ENCODE measurements at places on chromosomes 2 and 18. TPM values are rescaled to one million over a fixed set of nuclear protein-coding genes. Genes with fewer than 3 reads are reported as not detected.

DNA sequence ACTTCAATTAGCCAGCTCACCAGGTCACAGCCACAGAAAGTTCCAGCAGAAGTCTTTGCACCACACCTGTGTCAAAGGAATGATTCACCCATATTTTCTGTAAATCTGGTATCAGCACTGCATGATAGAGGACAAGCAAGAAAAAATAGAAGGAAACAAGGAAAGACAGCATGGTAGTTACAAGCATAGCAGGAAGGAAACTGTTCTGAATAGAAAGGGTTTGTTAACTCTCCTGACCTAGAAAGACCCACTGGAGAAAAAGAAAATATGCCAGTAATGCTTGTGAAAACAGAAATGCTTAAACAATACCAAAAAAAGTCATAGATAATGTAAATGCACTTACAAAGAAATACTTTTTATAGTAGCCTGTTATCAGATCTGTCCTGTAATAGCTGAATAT is 40.8 kb downstream of the SCRN3 start:
- DNase-seq = no peak

The LBX2 gene
- not detected for total RNA-seq

GRCh38 chr18:5237083-5237722 is 40.1 kb upstream of the AKAIN1 start:
- DNase-seq = no peak

GRCh38 chr2:80579756-80580155 is 275.2 kb upstream of the LRRTM1 start:
- no peak for DNase-seq

The SLC1A4 gene
- 4.2 TPM for total RNA-seq

The PDE6D gene
- 4.7 TPM for total RNA-seq

DNA sequence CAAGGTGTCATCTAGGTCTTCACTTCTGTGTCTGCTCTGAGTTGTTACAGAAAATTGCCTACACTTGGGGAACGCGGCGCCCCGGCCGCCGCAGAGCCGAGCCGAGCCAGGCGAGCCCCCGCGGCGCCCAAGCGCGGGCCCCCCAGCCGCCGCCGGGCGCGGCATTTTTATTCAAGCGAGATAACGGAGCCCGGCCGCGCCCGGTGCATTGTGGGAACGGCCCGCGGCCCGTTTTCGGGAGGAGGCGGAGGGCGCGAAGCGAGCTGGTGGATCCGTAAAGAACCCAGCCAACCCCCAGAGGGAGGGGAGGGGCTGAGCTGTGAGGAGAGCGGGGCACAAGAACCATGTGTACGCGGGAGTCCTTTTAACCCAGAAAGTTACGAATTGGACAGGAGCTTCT is 191.8 kb downstream of the FTCDNL1 start:
- DNase-seq = no peak

- DNase-seq = no peak
These were observed 14.9 kb upstream of the GALR1 start for GRCh38 chr18:77234504-77235365.

GRCh38 chr2:55106148-55106547 is 55.9 kb upstream of the RTN4 start:
- DNase-seq = no peak

DNA sequence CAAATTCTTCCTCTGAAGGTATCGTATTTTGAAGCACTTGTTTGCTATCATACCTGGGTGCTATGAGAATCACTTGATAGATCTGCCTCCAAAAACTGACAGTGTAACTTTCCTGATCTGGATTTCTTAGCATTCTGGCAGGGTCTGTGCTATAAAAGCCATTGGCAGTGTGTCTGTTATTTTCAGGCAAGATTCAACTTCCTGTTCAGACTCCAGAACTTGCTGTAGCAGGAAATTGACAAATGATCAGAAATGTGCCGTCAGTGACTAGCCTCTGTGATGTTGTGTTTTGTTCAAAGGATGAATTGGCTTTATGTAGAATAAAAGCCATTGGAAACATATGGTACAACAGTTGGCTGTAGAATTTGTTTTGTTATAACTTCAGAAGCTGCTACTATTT is 273.3 kb downstream of the PTPRM start:
- DNase-seq = no peak

The DYSF gene
- 6.2 TPM for total RNA-seq

DNA sequence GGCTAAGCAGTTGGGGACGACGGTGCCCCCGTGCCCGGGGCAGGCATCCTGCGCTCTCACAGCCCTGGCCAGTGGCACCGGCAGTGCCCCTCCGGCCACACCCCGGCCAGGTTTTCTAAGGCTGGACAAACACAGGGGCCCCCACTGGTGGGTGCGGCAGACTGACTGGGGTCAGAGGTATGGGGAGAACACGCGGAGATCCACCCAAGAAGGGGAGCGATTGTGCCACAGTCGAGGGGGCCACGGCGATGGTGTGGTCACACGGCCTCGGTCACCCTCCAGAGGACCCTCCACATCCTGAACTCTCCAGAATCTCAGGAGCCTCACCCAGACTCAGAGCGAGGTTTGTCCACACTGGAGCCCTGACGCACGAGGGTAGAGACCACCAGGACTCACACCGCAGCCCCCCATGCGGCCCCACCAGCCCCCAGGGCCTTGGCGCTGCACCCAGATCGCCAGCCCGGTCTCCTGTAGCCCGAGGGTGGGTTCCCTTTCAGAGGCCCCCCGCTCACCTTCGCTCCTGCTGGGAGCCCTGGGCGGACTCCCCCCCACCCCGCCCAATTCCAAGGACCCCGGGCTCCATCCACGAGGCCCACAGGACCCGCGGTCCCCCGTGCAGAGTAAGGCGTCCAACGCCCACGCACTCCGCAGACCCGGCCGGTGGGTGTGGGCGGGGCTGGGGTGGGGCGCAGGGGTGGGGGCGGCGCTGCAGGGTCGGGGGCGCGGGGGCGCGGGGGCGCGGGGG is 15.2 kb downstream of the PDCD1 start:
- DNase-seq = no peak

The LYG1 gene
- 0.81 TPM for total RNA-seq

GRCh38 chr18:9348766-9349165 is 14.2 kb downstream of the TWSG1 start:
- DNase-seq = no peak

GRCh38 chr2:219706823-219707281 is 79.4 kb downstream of the SLC4A3 start:
- no peak for DNase-seq

The MAP3K19 gene
- total RNA-seq = not detected

GRCh38 chr18:37457341-37457740 is 108.3 kb downstream of the CELF4 start:
- no peak for DNase-seq

DNA sequence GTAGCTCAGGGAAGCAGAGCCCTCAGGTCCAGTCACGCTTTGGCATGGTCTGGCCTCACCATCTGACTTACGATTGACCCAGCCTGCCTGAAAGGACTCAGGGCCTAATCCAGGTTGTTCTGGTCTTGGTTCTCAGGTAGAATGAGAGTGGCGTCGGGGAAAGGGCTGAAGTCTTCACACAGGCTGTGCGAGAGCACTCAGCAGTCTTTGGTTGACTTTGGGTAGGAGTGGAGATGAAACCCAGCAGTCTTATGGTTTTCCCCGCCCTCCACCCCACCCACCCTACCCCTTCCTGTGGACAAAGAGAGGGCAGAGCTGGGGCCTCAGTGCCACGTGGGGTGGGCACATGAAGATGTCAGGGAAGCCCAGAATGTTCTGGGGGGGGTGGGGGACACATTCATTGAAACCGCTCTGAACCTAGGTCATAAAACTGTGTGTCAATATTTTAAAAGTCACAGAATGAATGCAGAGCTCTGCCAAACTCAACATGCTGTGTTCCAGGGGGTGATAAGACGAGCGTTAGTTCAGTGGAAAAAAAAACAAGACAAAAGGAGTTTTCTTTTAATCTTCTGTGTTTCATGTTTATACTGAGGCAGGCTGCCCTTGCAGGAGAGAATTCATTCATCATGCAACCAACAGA is 58.6 kb upstream of the ALPP start:
- peak; percentile 39 for DNase-seq

GRCh38 chr2:196453613-196454047 is 185.9 kb upstream of the CCDC150 start:
- DNase-seq = peak; percentile 22

DNA sequence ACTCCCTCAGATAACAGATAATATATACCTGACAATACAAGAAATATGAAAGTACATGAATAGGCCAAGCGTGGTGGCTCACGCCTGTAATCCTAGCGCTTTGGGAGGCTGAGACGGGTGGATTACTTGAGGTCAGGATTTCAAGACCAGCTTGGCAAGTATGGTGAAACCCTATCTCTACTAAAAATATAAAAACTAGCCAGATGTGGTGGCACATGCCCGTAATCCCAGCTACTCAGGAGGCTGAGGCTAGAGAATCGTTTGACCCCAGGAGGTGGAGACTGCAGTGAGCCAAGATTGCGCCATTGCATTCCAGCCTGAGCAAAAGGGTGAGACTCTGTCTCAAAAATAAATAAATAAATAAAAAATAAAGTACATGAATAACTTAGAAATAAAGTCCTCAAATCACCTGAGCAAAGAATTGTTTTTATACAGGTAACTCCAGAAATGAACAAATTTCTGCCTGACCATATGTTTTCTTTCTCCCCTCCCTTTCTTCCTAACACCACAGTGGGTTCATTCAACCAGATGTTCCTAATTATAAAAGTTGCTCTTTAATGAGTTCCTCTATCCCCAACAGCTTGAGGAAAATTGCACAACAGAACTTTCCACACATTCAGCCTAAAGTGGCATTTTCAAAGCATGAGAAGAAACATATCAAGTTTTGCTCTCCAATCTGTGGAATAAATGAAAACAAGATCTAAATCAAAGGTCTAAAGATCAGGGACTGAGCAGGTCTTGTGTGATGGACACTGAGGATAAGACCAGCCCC is 33.6 kb upstream of the AP1S3 start:
- DNase-seq = no peak

GRCh38 chr2:96305979-96306308 is 598 bp upstream of the SNRNP200 start:
- no peak for DNase-seq

The SERPINB12 gene
- not detected for total RNA-seq

GRCh38 chr2:158688721-158689120 is 106.4 kb upstream of the DAPL1 start:
- DNase-seq = no peak

The UBR3 gene
- 24.4 TPM for total RNA-seq

DNA sequence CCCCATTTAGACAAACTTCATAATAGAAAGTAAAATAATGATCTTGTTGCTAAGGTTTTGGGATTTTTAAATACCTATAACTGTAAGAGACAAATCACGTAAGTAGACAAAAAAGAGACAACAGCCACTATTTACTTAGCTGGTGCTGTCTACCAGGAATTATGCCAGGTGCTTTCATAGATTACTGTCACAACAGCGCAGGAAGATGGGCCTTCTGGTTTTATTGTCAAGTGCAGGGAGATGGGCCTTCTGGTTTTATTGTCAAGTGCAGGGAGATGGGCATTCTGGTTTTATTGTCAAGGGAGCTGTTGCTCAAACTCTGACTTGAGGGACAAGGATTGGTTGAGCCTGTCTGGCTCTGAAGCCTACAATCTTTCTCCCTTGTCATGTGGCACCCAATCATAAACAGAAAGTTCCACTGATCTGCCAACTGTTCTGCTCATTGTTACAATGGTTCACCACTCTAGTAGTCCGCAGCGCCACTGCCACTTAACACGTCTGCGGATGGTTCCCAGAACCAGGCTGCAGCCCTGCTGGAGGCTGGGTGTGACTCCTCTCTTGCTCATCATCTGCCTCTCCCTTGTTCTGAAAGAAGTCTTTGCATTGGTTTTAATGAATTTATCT is 95.0 kb downstream of the RNF144A start:
- DNase-seq = no peak

GRCh38 chr2:39629646-39630045 is 36.1 kb upstream of the TMEM178A start:
- no peak for DNase-seq

DNA sequence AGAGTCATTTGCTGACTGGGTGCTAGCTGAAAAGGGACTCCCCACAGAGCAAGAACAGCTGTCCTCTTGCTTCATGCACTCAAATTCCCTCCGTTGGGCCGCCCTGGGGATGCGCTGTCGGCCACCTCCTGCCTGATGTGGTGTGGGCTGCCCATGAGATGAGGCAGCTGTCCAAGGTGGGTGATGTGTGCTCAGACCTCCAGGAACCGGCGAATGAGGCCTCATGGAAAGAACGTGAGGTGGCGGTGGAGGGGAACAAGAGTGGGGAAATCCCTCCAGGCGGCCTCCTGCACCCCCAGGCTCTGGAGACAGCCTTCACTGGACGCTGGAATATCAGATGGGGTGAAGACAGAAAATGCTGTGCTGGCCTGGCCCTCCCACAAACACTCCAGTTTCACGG is 79.8 kb downstream of the LONRF2 start:
- no peak for DNase-seq

GRCh38 chr2:229141424-229142025 is 129.6 kb downstream of the PID1 start:
- no peak for DNase-seq

GRCh38 chr2:120415728-120416509 is 70.0 kb downstream of the INHBB start:
- no peak for DNase-seq

DNA sequence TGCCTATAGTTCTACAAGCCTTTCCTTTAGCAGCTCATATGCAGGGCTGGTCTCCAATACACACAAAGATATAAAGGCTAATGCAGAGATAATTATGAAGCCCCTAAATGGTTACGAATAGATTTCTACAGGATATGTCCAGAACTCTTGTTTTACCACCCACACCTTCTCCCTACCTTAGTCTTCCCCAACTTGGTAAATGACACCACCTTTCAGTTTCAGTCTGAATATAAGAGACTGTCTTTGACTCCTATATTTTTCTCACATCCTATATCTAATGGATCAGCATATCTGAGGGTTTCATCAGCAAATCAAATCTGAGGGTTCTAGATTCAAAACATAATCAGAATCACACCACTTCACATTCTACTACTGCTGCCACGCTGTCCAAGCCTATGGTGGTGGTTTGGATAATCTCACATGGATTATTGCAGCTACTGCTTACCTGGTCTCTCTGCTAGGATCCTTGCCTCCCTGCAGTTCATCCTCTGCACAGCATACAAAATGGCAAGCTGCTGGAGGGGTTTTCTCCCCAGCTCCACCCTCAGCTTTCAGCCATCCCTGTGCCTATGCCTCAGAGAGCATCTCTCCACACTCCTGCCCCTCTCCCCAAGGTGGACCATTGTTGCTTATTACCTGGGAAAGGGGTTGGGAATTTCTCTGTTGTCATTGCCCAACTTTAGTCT is 178.0 kb upstream of the SPOPL start:
- no peak for DNase-seq

All from CD8-positive, alpha-beta T cell (primary cell).